Aorta (tissue), 5 donors: ENCODE measurements at places on chromosomes 16 and 17. TPM values are rescaled to one million over a fixed set of nuclear protein-coding genes. Genes with fewer than 3 reads are reported as not detected.

DNA sequence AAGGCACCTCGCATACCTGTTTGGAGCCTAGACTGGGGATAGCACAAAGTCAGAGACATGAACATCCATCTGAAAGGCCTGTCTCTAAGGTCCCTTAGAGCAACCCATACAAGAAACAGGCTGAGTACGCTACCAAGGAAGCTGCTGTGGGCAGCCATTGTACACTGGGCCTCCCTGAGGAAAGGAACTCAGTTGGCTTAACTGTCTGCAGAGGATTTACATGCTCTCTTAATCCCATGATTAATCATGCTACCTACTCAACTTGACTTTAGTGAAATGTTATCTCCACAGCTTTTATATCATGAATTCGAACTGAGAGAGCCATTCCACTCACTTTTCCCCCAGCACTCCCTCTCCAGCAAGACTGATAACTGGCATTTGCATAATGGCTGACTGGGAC lies 26.0 kb downstream of the PHLPP2 start:
- no peak for DNase-seq
- H3K4me3 ChIP-seq: no peak overlapping the region
- H3K4me1 ChIP-seq: no peaks in the 10 kb centered on the region
- no peaks in the 10 kb centered on the region for H3K27me3 ChIP-seq

- H3K4me3 ChIP-seq: no peak overlapping the region
- H3K27me3 ChIP-seq: no peaks in the 10 kb centered on the region
- no peak for DNase-seq
- H3K36me3 ChIP-seq: no peaks in the 10 kb centered on the region
These were observed 217.8 kb downstream of the GRIN2A start for GRCh38 chr16:9964426-9964825.

- H3K4me3 ChIP-seq: peak overlapping the region; percentile 32
- no peaks in the 10 kb centered on the region for H3K27me3 ChIP-seq
- H3K36me3 ChIP-seq: no peaks in the 10 kb centered on the region
- no peak for DNase-seq
These were observed 16.8 kb upstream of the DRG2 start for GRCh38 chr17:18070861-18071340.

DNA sequence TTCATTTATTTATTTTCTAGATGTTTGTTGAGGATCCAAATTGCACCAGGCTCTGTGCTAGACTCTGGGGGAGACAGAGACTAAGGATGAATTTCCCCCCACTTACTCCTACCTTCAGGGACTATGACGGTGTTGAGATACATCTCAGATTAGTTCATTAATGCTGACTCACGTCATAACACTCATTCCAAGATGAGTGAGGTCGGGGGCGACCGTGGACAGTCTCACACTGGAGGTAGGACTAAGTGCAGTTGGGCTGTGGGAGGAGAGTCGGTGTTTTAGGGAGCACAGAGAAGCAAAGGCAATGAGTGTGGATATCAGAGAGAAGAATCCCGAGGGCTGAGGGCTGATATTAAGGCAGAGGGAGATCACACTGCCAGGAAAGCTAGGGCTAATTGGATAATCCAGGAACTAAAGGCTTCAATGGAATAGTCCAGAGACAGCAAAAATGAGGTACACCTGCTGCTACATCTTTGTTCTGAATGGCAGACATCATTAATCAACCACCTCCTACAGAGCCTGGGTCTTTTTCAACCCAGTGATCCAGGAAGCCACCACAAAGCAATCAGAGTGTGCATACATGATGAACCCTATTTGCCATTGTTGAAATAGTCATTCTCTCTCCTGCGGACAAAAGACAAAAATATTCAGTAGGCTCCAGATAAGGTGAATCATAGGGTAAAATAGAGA lies 38.6 kb upstream of the CACNG4 start:
- H3K27me3 ChIP-seq: no peaks in the 10 kb centered on the region
- H3K4me1 ChIP-seq: no peaks in the 10 kb centered on the region
- no peaks in the 10 kb centered on the region for H3K36me3 ChIP-seq

DNA sequence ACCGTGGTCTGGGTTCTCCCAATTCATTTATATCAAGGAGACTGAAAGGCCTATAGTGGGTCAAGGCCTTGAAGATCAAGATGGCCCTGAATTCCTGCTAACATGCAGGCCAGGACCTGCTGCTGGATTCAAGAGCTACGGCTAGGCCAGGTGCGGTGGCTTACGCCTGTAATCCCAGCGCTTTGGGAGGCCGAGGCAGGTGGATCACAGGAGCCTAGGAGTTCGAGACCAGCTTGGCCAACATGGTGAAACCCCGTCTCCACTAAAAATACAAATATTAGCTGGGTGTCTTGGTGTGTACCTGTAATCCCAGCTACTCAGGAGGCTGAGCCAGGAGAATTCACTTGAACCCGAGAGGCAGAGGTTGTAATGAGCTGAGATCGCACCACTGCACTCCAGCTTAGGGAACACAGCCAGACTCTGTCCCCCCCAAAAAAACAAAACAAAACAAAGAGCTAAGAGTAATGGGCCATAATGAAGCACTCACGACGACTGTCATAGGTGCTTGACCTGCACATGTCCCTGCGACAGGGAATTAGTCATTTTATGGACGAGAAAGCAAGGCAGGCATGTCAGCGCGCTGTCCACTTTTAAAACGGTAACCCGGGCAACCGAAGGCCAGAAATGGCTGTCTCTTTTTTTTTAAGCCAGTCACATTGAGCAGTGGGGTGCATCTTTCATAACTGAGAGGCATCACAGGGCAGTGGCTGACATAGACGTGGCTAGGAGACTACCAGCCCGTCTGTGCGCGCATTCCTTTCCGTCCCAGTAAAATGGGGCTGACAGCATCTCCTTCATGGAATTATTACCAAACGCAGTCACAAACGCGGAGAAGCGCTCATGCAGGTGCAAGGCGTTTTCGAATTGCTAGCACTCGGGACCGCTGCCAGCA lies 1.0 kb upstream of the FBRS start:
- DNase-seq: no peak
- peak overlapping the region; percentile 68 for H3K27ac ChIP-seq
- H3K4me1 ChIP-seq: no peaks in the 10 kb centered on the region
- H3K4me3 ChIP-seq: no peak overlapping the region
- H3K36me3 ChIP-seq: no peaks in the 10 kb centered on the region

GRCh38 chr17:38703742-38704605 lies 1.1 kb upstream of the MLLT6 start:
- H3K4me3 ChIP-seq: peak overlapping the region; percentile 85
- DNase-seq: peak; percentile 89
- H3K27me3 ChIP-seq: no peaks in the 10 kb centered on the region
- no peak overlapping the region for H3K27ac ChIP-seq
- H3K36me3 ChIP-seq: no peaks in the 10 kb centered on the region

- DNase-seq: no peak
- H3K36me3 ChIP-seq: peaks cover 3% of the 10 kb centered on the region
- no peak overlapping the region for H3K4me3 ChIP-seq
- H3K27me3 ChIP-seq: no peaks in the 10 kb centered on the region
These were observed 5.1 kb downstream of the ERBB2 start for GRCh38 chr17:39704821-39705551.

DNA sequence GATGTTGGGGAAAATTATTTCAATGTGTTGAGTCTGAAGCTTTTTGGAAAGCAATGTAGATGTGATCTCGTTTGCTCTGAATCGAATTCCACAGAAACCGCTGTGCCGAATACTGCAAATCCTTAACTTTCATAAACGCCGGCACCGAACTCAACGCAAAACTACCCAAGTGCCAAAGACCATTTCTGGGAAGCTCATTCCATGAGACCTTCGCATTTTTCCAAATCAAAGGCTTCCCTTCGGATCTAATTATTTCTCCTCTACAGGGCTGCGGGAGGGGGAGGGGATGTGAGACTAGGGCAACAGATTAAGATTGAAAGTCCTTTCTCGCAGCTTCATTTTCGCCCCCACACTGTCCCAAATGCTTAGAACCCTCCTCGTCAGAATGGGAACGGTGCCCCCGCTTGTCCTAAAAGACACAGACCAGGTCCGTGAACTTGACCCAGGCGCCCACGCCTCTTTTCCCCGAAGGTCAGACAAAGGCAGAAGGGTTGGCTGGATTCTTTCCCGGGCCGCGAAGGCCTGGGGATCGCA lies 4.0 kb downstream of the PRAC1 start:
- no peaks in the 10 kb centered on the region for H3K36me3 ChIP-seq
- H3K27me3 ChIP-seq: peaks cover 4% of the 10 kb centered on the region
- no peaks in the 10 kb centered on the region for H3K4me1 ChIP-seq
- no peak overlapping the region for H3K27ac ChIP-seq

DNA sequence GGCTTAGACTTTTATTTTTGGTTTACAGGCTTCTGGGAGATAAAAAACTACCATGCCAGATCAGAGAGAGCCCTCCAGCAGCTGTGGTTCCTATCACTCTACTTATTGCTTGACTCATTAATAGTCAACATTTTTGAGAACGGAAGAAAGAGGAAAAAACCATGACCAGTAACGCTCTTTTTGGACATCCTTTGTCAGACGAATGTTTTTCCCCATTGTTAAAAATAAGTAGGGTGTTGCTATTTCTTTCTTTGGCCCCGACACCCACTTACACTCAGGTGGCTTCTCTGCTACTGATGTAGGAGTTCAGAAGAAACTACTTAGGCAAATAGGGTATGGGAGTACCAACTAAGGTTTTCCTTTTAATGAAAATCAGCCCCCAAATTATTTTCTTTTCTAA lies 27.5 kb downstream of the TVP23A start:
- no peaks in the 10 kb centered on the region for H3K27me3 ChIP-seq
- DNase-seq: no peak
- H3K4me3 ChIP-seq: no peak overlapping the region
- no peaks in the 10 kb centered on the region for H3K4me1 ChIP-seq

GRCh38 chr17:29620271-29620670 lies 2.4 kb downstream of the CORO6 start:
- no peaks in the 10 kb centered on the region for H3K36me3 ChIP-seq
- no peak overlapping the region for H3K4me3 ChIP-seq
- no peak for DNase-seq

- H3K27me3 ChIP-seq: no peaks in the 10 kb centered on the region
- H3K4me1 ChIP-seq: no peaks in the 10 kb centered on the region
These were observed 366.8 kb upstream of the MON1B start for GRCh38 chr16:76824221-76824620.

Gene ACSM2B
- polyA plus RNA-seq: not detected

Gene PRR11
- polyA plus RNA-seq: 1.8 TPM

Gene USB1
- 34.1 TPM for polyA plus RNA-seq

Gene SMG6
- 16.2 TPM for polyA plus RNA-seq

Gene RAP1GAP2
- 2.4 TPM for polyA plus RNA-seq
